ENCODE measurements at places on chromosomes 5 and 9. TPM values are rescaled to one million over a fixed set of nuclear protein-coding genes. Genes with fewer than 3 reads are reported as not detected.

The PTGES gene
- not detected for polyA plus RNA-seq

The TAF1L gene
- polyA plus RNA-seq: not detected

The CORO2A gene
- 9.0 TPM for polyA plus RNA-seq

The PITX1 gene
- not detected for polyA plus RNA-seq

The LCNL1 gene
- not detected for polyA plus RNA-seq

DNA sequence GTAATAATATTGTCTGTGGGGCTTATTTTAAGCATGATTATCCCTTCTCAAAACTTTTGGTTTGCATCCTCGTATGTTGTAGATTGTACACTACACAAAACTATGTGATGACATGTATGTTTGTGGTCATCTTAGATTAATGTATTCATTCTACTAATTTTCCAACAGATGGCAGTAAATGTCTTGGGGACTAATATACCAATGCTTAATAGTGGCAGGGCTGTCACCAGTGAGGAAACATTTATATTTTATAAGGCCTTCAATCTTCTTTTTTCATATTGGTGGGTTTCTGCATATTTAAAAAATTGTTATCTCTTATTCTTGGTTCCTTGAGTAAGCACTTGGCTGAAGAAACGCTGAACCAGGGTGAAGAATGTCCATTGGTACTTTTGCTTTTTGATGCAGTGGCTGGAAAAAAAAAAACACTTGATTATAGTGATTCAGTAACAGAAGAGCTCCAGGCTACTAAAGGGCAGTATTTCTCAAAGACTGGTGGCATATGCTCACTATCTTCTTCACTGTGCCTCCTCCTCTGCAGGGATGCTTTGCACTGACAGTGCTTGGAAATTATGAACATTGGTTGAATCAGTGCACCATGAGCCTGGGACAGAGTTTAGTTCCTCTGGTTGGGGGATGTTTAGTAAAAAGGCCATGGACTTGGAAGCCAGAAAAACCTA is 530.3 kb downstream of the RASEF start:
- DNase-seq: no peak

DNA sequence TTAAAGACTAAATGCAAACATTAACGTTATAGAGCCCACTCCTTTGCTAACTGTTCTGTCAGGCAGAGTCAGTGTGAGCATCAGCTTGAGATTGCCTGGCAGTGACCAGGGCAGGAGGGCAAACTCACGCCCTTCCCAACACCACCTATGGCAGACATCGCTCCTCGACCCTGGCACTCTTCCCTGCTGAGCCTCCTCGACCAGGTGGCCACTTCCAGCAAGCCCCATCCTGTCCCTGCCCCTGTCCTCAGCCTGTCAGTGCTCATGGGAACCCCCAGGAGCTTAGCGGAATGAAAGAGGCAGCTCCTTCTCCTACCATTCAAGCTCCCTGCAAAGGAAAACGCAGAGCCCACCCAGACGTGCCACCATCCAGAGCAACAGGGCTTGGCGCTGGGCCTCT is 42.0 kb downstream of the PRRT1B start:
- DNase-seq: no peak

- peak; percentile 38 for DNase-seq
These were observed 627 bp downstream of the ARRDC1 start for GRCh38 chr9:137606005-137606621.

Measured in naive thymus-derived CD4-positive, alpha-beta T cell (primary cell).